Esophagus squamous epithelium (tissue), 5 donors: ENCODE measurements at places on chromosomes 3 and 15.
A peak's percentile ranks its signal among the peaks of the same experiment; 100 is the strongest.

DNA sequence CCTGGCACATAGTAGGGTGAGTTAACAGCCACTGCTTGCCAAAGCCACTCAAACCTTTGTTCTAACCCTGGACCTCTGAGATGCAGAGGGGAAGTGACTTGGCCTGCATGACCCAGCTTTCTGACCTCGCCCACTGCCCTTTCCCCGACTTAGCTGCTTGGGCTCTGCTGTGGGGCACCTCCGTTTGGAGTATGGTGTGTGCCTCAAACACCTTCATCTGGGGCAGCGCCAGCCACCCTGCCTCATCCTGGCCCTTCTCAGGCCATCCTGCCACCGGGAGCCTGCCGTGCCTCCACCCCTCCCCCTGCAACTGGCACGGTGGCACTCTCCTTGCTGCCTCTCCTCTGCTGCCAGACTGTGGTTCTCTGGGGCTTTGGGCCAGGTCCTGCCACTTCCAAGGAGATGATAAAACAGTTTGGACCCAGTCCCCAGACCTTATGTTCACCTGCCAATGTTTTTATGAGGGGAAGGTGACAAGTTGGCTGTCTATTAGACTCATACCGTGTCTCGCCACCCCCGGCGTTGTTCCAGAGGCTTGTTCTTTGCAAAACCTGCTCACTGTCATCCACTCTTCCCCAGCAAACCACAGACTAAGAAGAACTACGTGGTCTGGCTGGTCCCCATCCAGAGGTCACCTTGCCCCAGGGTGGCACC, 32.2 kb downstream of the SLC6A6 start:
- DNase-seq = no peak

DNA sequence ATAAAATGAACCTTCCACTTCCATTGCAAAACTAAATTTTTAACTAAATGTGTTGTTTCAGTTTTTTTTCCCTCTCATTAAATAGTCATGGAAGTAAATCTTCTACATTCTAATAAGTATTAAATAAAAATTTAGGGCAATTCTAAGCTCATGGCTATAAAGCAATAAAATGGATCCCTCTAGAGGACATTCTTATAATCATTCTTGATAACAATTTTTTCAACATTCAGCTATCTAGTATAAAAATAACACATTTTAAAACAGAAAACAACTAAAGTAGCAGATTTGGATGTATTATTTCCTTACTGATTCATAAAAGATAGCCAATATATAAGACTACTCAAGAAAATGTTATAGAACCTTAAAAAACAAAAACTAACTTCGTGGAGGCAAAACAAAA, 393.1 kb downstream of the PLOD2 start:
- no peak for DNase-seq

GRCh38 chr15:67080900-67081431, 15.6 kb downstream of the SMAD3 start:
- DNase-seq = peak; percentile 60

DNA sequence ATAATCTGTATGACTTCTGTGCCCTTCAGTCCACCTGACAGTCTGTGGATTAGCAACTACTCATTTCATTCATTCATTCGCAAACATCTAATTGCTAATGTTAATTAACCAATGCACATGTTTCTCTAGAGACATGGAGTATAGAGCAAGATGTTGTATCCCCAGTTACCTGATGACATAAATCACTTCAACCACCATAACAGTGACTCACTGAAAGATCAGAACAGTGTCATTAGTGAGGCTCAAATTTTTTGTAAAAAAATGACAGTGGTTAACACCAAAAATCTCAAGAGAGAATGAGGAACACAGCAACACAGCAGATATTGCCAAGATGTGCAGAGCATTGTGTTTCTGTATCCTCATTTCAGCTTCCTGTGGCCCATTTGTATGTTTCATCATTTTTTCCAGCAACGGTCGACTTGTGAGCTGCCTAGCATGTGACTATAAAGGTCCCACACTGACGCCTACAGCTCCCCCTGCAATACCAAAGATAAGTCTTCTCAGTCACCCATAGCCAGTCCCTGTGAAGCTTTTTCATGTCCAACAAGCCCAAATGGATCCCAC, 3.7 kb upstream of the PLD1 start:
- no peak for DNase-seq

DNA sequence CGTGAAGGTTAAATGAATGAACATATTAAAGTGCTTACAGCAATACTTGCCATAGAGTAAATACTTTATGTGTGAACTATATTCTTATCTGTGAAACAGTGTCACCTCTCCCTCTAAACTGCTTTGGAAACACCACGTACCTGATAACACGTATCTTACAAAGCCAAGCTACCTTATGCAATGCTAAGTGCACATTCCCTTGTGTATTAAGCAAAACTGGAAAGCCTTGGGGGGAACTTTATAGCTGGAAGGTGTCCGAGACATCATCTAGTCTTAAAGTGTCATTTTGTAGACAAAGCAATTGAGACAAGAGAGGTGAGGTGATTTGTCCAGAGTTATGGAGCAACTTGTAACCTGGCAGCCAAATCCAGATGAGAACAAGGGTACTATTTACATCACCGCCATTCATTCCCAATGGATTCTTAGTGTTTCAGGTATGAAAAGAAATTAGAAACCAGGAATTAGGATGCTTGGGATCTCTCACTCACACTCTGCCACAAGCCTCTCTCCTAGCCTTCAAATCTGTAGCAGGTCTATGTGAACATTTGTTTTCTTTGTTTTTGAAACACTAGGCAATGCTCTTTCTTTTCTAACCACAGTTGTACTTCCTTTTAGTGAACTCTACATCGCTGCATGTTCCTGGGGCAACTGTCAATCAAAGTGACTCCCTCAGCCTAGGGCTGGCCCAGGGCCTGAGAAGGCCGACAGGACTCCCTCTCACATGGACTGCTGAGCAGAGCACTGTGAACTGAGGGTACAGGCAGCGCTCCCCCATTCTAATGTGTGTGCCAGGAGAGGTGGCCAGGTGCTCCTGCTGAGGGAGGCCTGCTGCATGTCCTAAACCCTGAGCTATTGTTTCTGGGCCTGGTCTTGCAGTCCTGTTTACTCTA, 13.9 kb upstream of the MGLL start:
- no peak for DNase-seq

DNA sequence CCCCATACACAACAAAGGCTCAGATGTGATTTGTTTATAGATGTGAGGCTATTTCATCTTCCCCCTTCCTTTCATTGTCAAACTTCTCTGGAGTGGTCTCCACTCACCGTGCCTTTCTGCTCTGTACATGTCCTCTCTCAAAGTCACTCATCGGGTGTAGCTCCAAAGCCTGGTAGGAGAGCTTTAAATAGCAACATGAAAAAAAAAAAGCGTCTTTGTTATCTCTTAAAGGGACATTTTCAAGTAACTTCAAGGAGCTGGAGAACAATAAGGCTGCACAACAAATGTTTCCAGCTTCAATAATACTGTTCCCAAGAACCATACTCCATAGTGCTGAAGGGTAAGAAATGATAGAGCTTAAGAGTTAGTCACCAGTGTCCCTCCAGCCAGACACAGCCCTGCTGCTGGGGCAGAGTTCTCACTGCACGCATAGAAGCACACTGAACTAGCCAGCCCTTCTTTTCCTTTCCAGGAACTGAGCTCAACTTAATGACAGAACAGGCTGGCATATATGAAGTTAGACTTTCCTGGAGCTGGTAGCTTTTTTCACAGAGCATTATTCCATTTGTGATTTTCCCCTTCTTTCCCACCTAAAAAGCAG, 8.1 kb downstream of the FBXO40 start:
- DNase-seq = no peak

GRCh38 chr15:42069496-42070278, 24.7 kb downstream of the PLA2G4D start:
- no peak for DNase-seq

GRCh38 chr3:48400824-48401433, 28.9 kb downstream of the FBXW12 start:
- no peak for DNase-seq

GRCh38 chr15:63763476-63764123, 70.1 kb downstream of the HERC1 start:
- no peak for DNase-seq

GRCh38 chr3:152444029-152444641, 175.4 kb downstream of the MBNL1 start:
- no peak for DNase-seq

DNA sequence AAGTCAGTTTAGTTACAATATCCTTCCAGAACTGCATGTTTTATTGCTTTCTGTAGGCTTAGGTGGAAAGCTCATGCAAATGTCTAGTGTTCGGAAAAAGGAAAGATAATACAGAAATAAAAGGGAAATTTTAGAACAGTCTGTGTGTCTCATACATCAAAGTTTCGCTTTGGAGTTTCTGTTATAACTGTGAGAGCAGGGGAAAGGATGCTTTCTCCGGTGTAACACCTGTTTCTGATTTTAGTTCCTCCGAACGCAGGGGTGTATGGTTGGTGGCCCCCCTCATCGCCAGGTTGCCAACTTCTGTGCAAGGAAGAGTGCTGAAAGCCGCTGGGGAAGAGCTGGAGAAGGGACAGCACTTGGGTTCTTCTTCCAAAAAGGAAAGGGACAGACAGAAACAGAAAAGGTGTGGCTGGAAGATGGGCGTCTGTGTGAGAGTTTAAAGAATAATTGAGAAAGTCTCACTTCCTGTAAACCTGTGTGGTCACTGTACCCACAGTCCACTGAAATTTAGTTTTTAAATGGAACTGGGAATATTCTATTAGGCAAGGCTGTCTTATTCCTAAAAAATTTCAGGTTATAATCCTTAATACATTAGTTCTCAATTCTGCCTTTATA, 6.7 kb downstream of the P2RY12 start:
- no peak for DNase-seq
